GM12878 (cell line): ENCODE measurements at places on chromosomes 5 and 9. TPM values are rescaled to one million over a fixed set of nuclear protein-coding genes. Genes with fewer than 3 reads are reported as not detected.
A peak's percentile ranks its signal among the peaks of the same experiment; 100 is the strongest.

The SHOC1 gene
- not detected in 2 replicates for total RNA-seq

The C6 gene
- total RNA-seq = 0.31 and 0.45 TPM in 2 replicates

The NMRK1 gene
- 9.3 and 11.7 TPM in 2 replicates for total RNA-seq

The RORB gene
- not detected in 2 replicates for total RNA-seq

The DIRAS2 gene
- total RNA-seq = not detected in 2 replicates

The ACOT12 gene
- not detected in 2 replicates for total RNA-seq

The ZNG1F gene
- total RNA-seq = 7.8 and 13.0 TPM in 2 replicates

The RNF224 gene
- not detected in 2 replicates for total RNA-seq

The ALDH1B1 gene
- total RNA-seq = 32.8 and 36.8 TPM in 2 replicates

The SURF4 gene
- 95.3 and 107 TPM in 2 replicates for total RNA-seq

The GARIN3 gene
- not detected in 2 replicates for total RNA-seq

The FOXE1 gene
- not detected in 2 replicates for total RNA-seq

The NME5 gene
- not detected in 2 replicates for total RNA-seq

DNA sequence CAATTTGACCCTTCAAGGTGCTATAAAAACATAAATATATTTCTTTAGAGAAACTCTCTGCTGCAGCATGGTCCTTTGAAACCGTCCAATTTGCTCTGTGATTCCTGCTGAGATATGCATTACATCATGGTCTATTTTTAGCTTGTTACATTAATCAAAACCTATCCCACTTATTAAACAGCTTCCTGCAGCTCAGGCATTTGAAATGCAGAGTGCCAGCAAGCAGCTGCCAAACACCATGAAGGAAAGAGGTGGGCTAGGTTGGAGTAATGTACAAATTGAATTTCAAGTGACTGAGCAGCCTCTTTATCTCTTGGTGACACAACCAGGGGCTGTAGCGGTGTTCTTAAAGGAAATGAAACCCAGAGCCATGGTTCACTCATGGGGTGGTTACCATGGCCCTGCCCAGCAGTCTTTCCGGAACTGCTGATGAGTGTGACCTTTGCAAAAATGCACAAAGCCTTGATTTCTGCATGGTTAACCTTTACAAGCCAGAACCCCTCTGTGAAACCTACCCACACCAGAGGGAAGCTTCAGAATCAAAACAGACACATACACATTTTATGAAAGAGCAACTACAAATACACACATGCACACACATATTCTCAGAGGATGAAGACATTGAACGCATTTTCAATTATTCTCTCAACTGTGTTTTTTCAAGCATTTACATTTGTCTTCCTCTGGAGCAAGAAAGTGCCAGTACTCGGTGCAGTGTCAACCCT is 155.8 kb upstream of the ZNF608 start:
- DNase-seq = peak; percentile 92
- no peaks in the 10 kb centered on the region for H3K27me3 ChIP-seq
- H3K4me3 ChIP-seq = 0 out of 2 replicates have a peak overlapping the region, but pooled peaks have one; percentile 15
- no peaks in the 10 kb centered on the region for H3K36me3 ChIP-seq
- peak overlapping the region; percentile 59 for H3K27ac ChIP-seq

DNA sequence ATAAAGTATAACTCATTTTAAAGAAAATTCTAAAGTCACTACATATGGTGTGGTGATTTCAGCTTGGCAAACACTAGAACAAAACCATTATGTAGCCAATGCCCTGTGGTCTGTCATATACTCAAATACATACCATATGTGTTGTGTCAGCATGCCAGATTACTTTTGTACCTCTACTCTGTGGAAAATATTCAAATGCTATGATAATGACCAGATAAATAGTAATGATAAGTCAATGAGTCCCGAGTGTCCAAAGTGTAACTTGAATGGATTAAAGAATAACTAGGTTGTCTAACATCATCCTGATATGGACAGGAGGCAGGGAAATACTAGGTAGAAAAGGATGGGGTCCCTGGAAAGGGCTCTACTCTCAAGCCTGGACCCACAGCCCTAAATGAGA is 58.0 kb upstream of the IL6ST start:
- H3K27ac ChIP-seq = no peak overlapping the region
- no peak overlapping the region for H3K4me3 ChIP-seq
- no peak for DNase-seq
- no peaks in the 10 kb centered on the region for H3K27me3 ChIP-seq
- H3K36me3 ChIP-seq = no peaks in the 10 kb centered on the region
- peaks cover 18% of the 10 kb centered on the region for H3K4me1 ChIP-seq

- H3K27ac ChIP-seq = peak overlapping the region; percentile 11
- no peaks in the 10 kb centered on the region for H3K27me3 ChIP-seq
- no peaks in the 10 kb centered on the region for H3K36me3 ChIP-seq
- peak; percentile 58 for DNase-seq
These were observed 9.3 kb upstream of the MYOT start for GRCh38 chr5:137858223-137858916.

GRCh38 chr9:133742251-133742650 is 4.1 kb upstream of the SARDH start:
- no peak for DNase-seq
- H3K27me3 ChIP-seq = no peaks in the 10 kb centered on the region
- H3K4me3 ChIP-seq = no peak overlapping the region
- H3K4me1 ChIP-seq = no peaks in the 10 kb centered on the region
- no peaks in the 10 kb centered on the region; the same call in 1 of the 2 replicates for H3K36me3 ChIP-seq

DNA sequence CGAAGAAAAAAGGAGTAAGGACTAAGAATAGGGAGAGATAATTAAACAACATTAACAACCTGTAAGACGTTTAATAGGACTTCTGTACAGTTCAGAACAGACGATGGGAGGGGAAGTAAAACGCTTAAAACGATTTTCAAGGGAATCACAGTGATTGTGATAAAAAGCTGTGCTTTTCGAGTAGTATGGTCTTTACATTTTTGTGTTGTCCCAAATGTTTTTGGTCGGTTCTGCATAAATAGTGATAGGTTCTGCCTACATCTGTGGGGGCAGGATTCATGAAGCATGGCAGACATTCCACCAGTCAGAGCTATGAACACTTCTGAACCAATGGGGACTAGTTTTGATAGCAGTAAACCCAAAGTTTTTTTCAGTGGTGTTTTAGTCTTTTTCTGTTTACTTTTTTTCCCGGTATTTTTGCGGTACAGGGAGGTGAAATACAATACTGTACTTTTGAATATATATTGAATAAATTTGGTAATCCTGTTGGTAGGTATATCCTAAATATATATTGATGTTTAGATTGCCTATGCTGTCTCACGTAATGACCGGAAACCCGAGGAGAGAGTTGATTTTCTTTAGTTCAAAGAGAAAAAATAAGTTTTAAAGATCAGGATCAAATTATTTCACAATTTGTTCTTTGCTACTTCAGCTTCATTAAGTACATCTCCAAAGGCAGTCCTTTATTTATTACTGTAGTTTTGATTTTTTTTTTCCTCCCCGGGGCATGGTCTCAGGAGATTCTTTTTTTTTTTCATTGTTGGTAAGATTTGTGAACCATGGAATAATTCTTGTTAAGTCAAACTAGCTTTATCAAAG is 1.3 kb downstream of the ERBIN start:
- peak overlapping the region; percentile 96 for H3K27ac ChIP-seq
- H3K4me1 ChIP-seq = 0 out of 2 replicates have a peak, but pooled peaks cover 5% of the 10 kb centered on the region
- no peaks in the 10 kb centered on the region for H3K27me3 ChIP-seq
- DNase-seq = no peak

- DNase-seq = no peak
- no peak overlapping the region for H3K27ac ChIP-seq
- H3K27me3 ChIP-seq = no peaks in the 10 kb centered on the region
- no peaks in the 10 kb centered on the region for H3K4me1 ChIP-seq
These were observed 230.2 kb downstream of the TMEM232 start for GRCh38 chr5:110496276-110496675.

DNA sequence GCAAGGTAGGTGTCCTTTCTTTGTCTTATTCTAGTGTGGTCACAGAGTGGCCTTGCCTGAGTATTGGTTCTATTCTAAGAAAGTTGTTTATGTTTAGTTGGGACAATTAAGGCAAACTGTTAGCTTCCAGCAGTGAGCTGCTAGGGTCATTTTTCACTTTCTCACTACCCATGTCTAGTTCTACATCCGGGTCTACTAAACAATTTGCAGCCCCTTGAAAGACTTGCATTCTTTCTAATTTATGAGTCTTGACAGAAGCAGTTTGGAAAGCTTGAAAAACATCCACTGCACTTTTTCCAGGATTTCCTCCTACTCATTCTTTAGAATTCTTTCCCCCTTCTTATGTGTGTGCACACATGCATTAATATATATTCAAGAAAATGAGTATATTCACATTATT is 892.2 kb upstream of the ACO1 start:
- no peak for DNase-seq
- H3K27ac ChIP-seq = no peak overlapping the region
- no peaks in the 10 kb centered on the region for H3K27me3 ChIP-seq
- no peaks in the 10 kb centered on the region for H3K36me3 ChIP-seq
- H3K4me1 ChIP-seq = no peaks in the 10 kb centered on the region

GRCh38 chr5:14408969-14409586 is 172.5 kb upstream of the OTULINL start:
- DNase-seq = no peak
- peak overlapping the region; percentile 48; the same call in 1 of the 2 replicates for H3K27ac ChIP-seq
- peaks cover 6% of the 10 kb centered on the region; the same call in 1 of the 2 replicates for H3K4me1 ChIP-seq

DNA sequence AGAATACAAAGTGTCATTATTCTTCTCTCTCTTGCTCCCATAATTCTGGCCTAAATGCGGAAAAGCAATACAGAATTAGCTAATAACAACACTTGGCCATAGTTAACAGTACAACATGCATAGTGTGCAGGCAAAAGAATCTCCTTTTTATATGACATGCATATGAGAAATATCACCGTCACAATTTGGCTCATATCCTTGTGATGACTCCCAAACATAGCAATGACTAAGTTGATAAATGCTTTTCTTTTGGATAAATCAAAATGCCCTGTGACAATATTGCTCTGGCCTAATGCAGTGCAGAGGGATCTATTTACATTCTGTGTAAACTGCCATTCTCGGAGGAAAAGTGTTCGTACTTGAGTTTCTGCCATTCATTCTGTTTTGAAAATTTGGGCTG is 121.9 kb upstream of the GHR start:
- H3K27ac ChIP-seq = no peak overlapping the region
- no peaks in the 10 kb centered on the region for H3K4me1 ChIP-seq
- DNase-seq = no peak
- no peaks in the 10 kb centered on the region for H3K36me3 ChIP-seq
- H3K4me3 ChIP-seq = no peak overlapping the region
- H3K27me3 ChIP-seq = no peaks in the 10 kb centered on the region

- H3K4me3 ChIP-seq = no peak overlapping the region
- no peaks in the 10 kb centered on the region for H3K36me3 ChIP-seq
- H3K4me1 ChIP-seq = no peaks in the 10 kb centered on the region
- DNase-seq = no peak
These were observed 440.4 kb upstream of the RIOK2 start for GRCh38 chr5:97623441-97623840.

- no peak overlapping the region for H3K27ac ChIP-seq
- H3K27me3 ChIP-seq = no peaks in the 10 kb centered on the region; the same call in none of the 2 replicates
- H3K4me3 ChIP-seq = no peak overlapping the region
- DNase-seq = no peak
- H3K36me3 ChIP-seq = no peaks in the 10 kb centered on the region
These were observed 125.3 kb downstream of the DPYSL3 start for GRCh38 chr5:147384346-147385193.

DNA sequence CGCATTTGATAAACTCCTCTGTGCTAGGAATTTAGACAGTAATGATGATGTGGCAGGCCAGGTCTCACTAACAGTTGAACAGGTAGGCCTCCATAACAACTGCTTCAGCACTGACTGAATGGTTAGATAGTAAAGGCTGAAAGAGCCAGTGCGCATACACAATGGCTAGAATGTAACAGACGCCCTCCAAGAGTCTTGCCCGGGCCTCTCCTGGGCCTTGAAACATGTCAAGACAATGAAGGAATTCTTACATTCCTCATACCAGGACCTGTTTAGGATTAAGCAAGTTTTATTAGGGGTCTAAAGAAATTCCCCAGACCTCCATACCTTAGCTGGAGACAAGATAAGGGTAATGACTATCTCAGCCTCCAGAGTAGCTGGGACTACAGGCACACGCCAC is 6.7 kb upstream of the BICD2 start:
- no peak overlapping the region for H3K4me3 ChIP-seq
- no peak for DNase-seq
- peaks cover 8% of the 10 kb centered on the region for H3K4me1 ChIP-seq
- no peaks in the 10 kb centered on the region for H3K27me3 ChIP-seq

DNA sequence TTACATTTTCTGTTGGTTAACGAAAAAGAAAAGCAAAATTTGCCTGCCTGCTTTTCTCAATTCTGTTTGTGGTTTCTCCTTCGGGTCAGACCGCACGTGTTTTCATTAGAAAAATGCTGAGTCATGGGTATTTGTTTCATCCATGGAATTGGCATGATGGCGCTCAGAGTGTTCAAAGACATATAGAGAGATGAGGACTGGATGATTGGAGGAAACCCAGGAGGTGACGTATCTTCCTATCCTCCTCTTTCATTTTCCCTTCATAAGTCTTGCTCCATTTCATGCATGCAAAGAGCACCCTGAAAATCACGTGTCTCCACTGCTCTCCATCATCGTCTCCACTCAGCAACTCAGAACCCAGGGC is 353.8 kb upstream of the WWC1 start:
- no peak for DNase-seq
- H3K36me3 ChIP-seq = no peaks in the 10 kb centered on the region
- no peak overlapping the region for H3K27ac ChIP-seq
- no peaks in the 10 kb centered on the region for H3K27me3 ChIP-seq
- no peaks in the 10 kb centered on the region for H3K4me1 ChIP-seq

- no peaks in the 10 kb centered on the region for H3K36me3 ChIP-seq
- H3K4me1 ChIP-seq = no peaks in the 10 kb centered on the region
- no peak overlapping the region for H3K27ac ChIP-seq
- DNase-seq = no peak
- H3K4me3 ChIP-seq = no peak overlapping the region
These were observed 204.1 kb upstream of the SMC2 start for GRCh38 chr9:103889989-103890388.

- H3K36me3 ChIP-seq = no peaks in the 10 kb centered on the region
- H3K27ac ChIP-seq = no peak overlapping the region
- no peaks in the 10 kb centered on the region for H3K27me3 ChIP-seq
These were observed 996.4 kb upstream of the WWC1 start for GRCh38 chr5:167294882-167295680.

- no peaks in the 10 kb centered on the region for H3K36me3 ChIP-seq
- H3K4me3 ChIP-seq = no peak overlapping the region
- no peaks in the 10 kb centered on the region for H3K27me3 ChIP-seq
- DNase-seq = no peak
- no peak overlapping the region for H3K27ac ChIP-seq
These were observed 92.9 kb upstream of the PIK3R1 start for GRCh38 chr5:68122439-68123328.

GRCh38 chr9:33466565-33467495 is 6.9 kb downstream of the NOL6 start:
- H3K4me1 ChIP-seq = peaks cover under 1% of the 10 kb centered on the region
- peaks cover 44% of the 10 kb centered on the region for H3K36me3 ChIP-seq
- H3K27me3 ChIP-seq = no peaks in the 10 kb centered on the region
- H3K4me3 ChIP-seq = no peak overlapping the region
- no peak for DNase-seq

- H3K4me3 ChIP-seq = no peak overlapping the region
- no peaks in the 10 kb centered on the region for H3K27me3 ChIP-seq
- H3K27ac ChIP-seq = no peak overlapping the region
- H3K4me1 ChIP-seq = peaks cover 12% of the 10 kb centered on the region
- H3K36me3 ChIP-seq = no peaks in the 10 kb centered on the region
These were observed 1.4 kb downstream of the SLC26A2 start for GRCh38 chr5:149961957-149962409.

- no peak overlapping the region for H3K4me3 ChIP-seq
- DNase-seq = no peak
- no peaks in the 10 kb centered on the region for H3K36me3 ChIP-seq
These were observed 66.6 kb upstream of the STXBP1 start for GRCh38 chr9:127545196-127546124.
